ENCODE measurements at places on chromosomes 1 and 21.

GRCh38 chr1:177252877-177253276, 82.1 kb downstream of the BRINP2 start:
- no peak for DNase-seq

DNA sequence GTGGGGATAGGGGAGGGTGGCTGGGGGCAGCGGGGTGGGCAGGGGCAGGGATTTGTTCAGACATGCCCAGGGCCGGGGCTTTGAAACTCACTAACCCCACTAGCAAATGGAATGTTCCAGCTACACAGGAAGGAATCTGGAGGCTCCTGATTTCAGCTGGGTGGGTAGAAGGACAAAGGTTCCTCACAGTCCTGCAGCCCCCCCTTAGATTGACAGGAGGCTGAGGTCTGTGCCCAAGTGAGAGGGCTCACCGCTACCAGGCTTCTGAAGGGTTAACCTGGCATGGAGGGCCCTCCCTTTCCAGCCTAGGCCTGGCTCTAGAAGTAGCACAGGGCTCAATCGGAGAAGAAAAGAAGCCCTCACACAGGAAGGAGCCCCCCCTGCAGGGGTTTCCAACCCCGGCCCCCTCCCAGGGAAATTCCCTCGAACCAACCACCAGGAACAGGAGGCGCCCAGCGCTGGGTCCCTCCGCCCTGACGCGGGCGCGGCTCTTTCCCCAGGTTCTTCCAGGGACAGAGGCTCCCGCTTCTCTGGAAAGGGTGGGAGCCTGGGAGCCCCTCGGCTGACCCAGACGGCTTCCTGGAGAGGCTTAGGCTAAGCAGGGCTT, 3.3 kb downstream of the EPHA2 start:
- DNase-seq = no peak

- DNase-seq = no peak
Measured at GRCh38 chr1:87718241-87718950, 389.7 kb downstream of the LMO4 start.

DNA sequence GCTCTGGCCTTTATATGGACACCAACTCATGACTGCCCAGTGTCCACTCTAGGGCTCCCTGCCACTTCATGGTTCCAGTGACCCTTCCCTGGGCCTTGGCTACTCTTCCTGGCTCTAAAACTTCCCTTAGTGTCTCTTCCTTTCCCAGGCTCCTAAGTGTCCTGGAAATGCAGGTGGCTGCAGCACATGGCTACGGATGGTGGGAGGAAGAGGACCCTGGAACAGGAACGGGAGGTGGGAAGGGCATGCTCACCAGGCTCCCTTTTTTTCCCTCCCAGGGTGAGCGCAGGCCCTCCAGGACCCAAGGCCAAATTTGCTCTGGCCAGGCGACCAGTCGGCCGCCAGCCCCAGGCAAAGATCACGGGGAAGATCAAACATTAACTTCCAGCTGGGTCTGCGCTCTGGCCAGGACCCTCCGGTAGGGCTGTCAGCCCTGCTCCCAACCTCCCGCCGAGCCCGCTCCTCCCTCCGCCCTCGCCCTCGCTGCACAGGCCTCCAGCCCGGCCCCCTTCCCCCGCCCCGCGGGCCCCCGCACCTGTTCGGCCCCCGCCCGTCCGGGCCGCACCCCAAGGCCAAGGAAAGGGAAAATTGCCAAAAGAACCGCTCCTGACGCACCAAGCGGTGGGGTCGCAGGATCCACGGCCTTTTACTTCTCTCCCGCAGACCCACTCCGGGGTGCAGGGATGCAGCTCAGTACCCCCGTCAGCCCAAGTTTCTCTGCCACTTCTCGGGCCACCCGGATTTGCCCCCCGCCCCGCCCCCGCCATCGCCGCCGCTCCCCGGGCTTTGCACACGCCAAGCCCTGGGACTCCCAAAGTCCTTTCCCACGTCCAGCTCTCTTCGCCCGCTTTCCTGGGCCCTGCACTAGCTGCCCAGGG, 894 bp downstream of the TCEA3 start:
- DNase-seq = peak; percentile 18

DNA sequence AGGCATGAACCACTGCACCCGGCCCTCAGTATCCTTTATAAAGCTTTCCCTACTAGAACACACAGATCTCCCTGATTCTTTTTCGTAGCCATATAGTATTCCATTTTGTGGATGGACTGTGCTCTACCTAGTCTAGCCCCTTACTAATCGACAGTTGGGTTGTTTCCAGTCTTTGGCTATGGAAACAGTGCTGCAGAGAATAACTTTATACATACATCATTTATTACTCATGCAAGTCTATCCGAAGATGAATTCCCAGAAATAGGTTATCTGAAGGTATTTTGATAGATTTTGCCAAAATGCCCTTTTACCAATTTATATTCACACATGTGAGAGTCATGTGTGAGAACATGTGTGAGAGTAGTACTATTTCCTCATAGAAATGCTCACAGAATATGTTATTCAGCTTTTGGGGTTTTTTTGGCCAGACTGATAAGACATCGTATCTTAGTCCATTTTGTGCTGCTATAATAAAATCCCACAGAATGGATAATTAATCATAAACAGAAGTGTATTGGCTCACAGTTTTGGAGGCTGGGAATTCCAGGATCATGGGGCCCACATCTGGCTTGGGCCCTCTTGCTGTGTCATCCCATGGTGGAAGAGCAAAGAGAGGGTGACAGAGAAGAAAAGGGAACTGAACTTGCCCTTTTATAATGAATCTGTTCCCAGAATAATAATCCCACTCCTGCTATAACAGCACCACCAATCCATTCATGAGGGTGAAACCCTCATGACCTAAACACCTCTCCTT, 17.3 kb upstream of the FGR start:
- no peak for DNase-seq

DNA sequence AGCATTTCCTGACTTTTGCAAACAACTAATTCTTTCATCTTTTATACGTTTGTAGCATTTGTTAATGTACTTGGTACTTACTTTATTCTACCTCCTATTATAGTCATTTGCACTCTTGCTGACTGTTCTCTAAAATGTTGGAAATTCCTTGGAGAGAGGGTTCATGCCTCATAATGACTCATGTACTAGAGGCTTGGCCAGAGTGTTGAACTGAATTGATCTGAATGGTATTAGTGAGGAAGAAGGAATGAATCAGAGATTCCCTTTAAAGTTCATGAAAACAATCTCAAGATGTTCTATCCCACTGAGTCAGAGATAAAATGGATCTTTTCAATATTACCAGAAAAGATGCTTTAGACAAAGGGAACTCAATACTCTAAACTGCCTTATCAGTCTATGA, 383.4 kb downstream of the SEC16B start:
- no peak for DNase-seq

DNA sequence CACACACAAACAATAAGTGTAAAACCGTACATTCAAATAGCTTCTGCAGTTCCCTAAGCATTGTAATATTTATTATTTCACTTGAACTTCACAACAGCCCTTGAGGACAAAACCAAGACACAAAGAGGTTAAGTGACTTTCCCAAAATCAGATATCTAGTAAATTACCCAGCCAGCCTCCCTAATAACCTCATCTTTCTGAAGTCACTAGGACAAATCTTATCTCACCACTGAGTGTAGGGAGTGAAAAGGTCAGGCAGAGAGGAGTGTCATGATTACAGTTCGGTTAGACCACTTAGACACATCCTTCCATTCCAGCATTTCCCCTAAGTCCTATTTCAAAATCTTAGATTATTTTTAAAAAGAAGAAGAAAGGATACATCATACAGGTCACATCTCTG, 377.3 kb upstream of the NFIA start:
- DNase-seq = no peak
